BJ (cell line): ENCODE measurements at places on chromosomes 1 and 21. TPM values are rescaled to one million over a fixed set of nuclear protein-coding genes. Genes with fewer than 3 reads are reported as not detected.

DHCR24 gene
- polyA plus RNA-seq, result 43.3 and 75.0 TPM in 2 replicates

TNFAIP8L2 gene
- not detected in 2 replicates for polyA plus RNA-seq

PIGC gene
- polyA plus RNA-seq, result 20.7 and 24.4 TPM in 2 replicates

SH2D1B gene
- 0.05 TPM in 1 of 2 replicates, not detected in the other for polyA plus RNA-seq

PTCH2 gene
- polyA plus RNA-seq, result 0.12 and 0.17 TPM in 2 replicates
